ENCODE measurements at places on chromosomes 13 and 19. TPM values are rescaled to one million over a fixed set of nuclear protein-coding genes. Genes with fewer than 3 reads are reported as not detected.

GRCh38 chr13:75250526-75251178 lies 231.3 kb downstream of the TBC1D4 start:
- no peak overlapping the region for H3K27ac ChIP-seq
- H3K4me3 ChIP-seq, result no peak overlapping the region
- no peaks in the 10 kb centered on the region for H3K4me1 ChIP-seq
- no peak for DNase-seq
- no peaks in the 10 kb centered on the region for H3K27me3 ChIP-seq
- H3K36me3 ChIP-seq, result no peaks in the 10 kb centered on the region

GRCh38 chr19:45834970-45835369 lies 19.9 kb upstream of the RSPH6A start:
- no peak overlapping the region for H3K4me3 ChIP-seq
- DNase-seq, result no peak
- H3K27ac ChIP-seq, result no peak overlapping the region
- H3K4me1 ChIP-seq, result no peaks in the 10 kb centered on the region
- no peaks in the 10 kb centered on the region for H3K27me3 ChIP-seq
- peaks cover 9% of the 10 kb centered on the region for H3K36me3 ChIP-seq

- no peak for DNase-seq
- H3K27me3 ChIP-seq, result no peaks in the 10 kb centered on the region
- H3K4me1 ChIP-seq, result no peaks in the 10 kb centered on the region
- H3K4me3 ChIP-seq, result peak overlapping the region; percentile 65
- peak overlapping the region; percentile 87 for H3K27ac ChIP-seq
Measured at GRCh38 chr19:4456843-4457653, 546 bp downstream of the UBXN6 start.

DNA sequence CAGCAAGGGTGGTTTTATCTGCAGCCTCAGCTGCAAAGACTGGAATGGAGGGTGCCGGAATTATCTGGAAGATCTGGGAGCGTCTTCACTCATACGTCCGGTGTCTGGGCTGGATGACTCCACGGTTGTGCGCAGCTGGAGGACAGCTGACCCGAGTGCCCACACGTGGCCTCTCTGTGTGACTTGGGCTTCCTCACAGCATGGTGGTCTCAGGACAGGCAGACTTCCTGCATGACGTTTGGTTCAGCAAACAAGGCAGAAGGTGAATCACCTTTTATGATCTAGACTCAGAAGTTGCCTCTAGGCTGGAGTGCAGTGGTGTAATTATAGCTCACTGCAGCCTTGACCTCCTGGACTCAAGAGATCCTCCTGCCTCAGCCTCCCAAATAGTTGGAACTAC lies 33.2 kb downstream of the CACNG6 start:
- peaks cover 12% of the 10 kb centered on the region for H3K27me3 ChIP-seq
- no peak for DNase-seq
- H3K4me1 ChIP-seq, result no peaks in the 10 kb centered on the region
- no peak overlapping the region for H3K27ac ChIP-seq
- no peaks in the 10 kb centered on the region for H3K36me3 ChIP-seq
- H3K4me3 ChIP-seq, result no peak overlapping the region

DNA sequence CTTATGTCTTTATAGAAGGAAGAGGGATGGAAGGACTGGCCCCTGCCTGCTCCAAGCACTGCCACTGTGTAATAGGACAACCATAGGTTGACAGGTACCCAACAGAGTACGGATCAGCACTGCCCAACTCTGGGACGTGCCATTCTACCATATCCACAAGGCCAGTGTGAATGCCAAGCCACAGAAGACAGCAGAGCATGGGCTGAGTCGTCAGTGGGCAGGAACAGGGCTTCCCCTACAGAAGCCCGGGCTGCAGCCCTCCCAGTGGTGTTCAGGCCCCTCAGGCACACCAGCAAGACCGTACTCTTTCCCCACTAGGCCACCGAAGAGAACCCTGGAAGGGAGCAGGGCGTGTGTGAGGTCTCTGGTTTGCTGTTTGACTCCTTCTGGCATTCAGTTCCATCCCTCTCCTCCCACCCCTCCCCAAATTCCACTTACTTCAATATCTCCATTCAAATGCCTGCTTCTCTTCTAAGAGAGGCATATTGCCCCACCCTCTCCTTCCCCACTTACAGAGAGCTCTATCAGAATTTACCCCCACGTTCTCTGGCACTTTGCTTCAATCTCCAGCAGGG lies 209.4 kb downstream of the FOXO1 start:
- no peaks in the 10 kb centered on the region for H3K27me3 ChIP-seq
- H3K27ac ChIP-seq, result no peak overlapping the region
- no peak for DNase-seq
- H3K4me1 ChIP-seq, result no peaks in the 10 kb centered on the region
- no peak overlapping the region for H3K4me3 ChIP-seq

DNA sequence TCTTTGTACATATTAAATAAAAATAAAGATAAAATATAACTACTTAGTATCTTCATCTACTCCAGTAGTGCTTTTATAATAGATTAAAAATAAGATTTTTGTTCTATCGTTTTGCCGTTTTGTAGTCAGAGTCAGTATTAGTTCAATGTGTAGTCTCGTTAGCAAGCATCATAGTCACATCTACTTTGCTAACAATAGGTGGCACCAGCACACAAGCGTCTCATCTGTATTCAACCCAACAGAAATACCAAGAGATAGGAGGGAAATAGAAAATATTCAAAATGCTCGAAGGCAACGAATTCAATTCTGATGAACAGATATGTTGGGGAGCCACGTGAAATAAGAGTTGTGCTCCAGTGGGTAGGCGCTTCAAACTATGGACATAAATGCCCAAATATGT lies 21.4 kb upstream of the MICU2 start:
- H3K27ac ChIP-seq, result no peak overlapping the region
- no peak for DNase-seq
- no peaks in the 10 kb centered on the region for H3K36me3 ChIP-seq
- no peaks in the 10 kb centered on the region for H3K4me1 ChIP-seq

DNA sequence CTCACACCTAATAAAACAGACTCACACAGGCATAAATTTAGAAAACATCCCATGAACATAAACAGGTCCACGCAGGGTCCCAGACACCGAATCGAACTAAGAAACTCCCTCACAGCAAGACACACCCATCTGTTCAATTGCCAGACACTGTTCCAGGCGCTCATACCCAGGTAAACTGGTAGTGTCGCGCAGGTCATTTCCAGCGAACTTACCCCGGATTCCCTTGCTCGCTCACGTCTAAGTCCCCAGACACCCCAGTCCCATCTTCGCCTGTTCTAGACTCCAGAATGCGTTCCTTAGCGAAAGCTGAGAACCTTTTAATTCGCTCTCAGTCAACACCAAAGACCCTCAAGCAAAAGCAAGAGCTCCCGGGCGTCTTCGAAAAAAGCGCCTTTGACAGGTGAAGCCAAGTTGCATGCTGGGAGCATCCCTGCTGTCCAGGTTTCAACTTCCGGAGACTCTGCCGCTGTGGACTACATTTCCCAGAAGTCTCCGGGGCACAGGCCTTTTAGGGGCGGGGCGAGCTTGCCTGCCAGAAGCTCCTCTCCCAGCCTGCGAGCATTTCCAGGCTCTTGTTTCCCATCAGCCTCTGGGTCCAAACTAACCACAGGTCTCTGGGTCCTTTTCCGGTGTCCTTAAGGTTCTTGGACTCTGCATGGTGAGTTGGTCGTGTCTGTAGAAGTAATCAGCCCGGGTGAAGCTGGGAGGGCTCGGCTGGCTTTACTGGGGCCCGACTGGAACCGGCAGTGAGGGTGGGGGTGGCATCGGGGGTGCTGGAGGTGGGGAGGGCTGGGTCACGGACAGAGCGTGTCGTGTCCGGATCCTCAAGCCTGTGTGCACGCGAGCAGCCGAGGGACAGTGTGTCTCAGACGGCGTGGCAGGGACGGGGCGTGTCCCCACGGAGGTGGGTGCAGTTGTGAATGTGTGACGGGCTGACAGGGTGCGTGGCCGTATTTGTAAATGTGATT lies at the start of gene ZNF283:
ZNF283 (plus strand) TSS at position 535 of the 968 bp plus-strand sequence. CDS start 6,184 bp downstream, outside the sequence.
- peaks cover 41% of the 10 kb centered on the region for H3K36me3 ChIP-seq
- peaks cover 14% of the 10 kb centered on the region for H3K4me1 ChIP-seq
- peaks cover 3% of the 10 kb centered on the region for H3K27me3 ChIP-seq
- DNase-seq, result peak; percentile 74
- H3K4me3 ChIP-seq, result peak within 1 kb of the TSS; percentile 40

Gene RASGRP4
- 3.1 TPM for total RNA-seq

Gene CEACAM7
- total RNA-seq, result not detected

Gene ZNF552
- 19.5 TPM for total RNA-seq

Gene PEG3
- total RNA-seq, result 14.7 TPM

Gene LHB
- not detected for total RNA-seq

Data from tibial nerve (tissue), 4 donors.